COR-L47 (cell line): ENCODE measurements at places on chromosomes 11 and 22.

- no peak for DNase-seq
These were observed 32.8 kb upstream of the CTTN start for GRCh38 chr11:70365544-70365927.

DNA sequence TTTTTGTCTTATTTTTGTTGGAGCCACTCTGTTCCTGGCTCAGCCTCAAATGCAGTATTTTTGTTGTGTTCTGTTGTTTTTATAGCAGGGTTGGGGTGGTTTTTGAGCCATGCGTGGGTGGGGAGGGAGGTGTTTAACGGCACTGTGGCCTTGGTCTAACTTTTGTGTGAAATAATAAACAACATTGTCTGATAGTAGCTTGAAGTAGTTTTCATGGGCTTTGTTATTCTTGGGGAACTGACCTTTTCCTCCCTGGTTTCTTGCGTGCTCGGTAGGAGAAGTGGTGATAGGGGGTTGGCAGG is 6.0 kb upstream of the MCM5 start:
- no peak for DNase-seq

- no peak for DNase-seq
These were observed 143.3 kb upstream of the MTNR1B start for GRCh38 chr11:92826136-92826535.

GRCh38 chr22:36771356-36772063 is 4.4 kb downstream of the IFT27 start:
- no peak for DNase-seq

DNA sequence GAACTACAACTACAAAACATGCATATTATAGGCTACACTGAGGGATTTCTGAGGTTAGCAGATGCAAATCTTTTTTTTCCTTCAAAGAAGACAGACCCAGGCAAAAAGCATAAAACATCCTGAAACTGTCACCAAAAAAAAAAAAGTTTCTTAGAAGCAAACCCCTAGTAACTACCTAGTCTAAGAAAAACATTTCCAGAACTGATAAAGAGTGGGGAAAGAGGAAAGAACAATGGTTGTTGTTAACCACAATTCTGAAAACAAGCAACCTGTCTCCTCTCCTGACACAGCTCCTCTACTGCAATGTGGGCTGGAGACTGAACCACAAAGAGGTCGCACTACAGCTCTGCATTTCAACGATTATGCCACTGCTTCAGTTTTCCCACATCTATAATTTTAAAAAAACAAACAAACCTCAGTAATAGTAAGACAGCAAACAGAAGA is 15.0 kb downstream of the DENND5A start:
- DNase-seq: no peak

GRCh38 chr11:117686711-117687110 is 110.3 kb downstream of the DSCAML1 start:
- DNase-seq: no peak

- DNase-seq: no peak
These were observed 93.5 kb downstream of the GRAMD1B start for GRCh38 chr11:123523539-123523938.

- peak; percentile 91 for DNase-seq
These were observed at the start of gene SPECC1L for GRCh38 chr22:24270556-24271385. TSS of gene SPECC1L (plus strand) at chr22:24270831. CDS start at chr22:24302232, 31,401 bp downstream.

GRCh38 chr11:60872961-60873524 is 5.7 kb downstream of the ZP1 start:
- DNase-seq: no peak

GRCh38 chr11:1260023-1260501 is 37.2 kb downstream of the MUC5B start:
- no peak for DNase-seq

GRCh38 chr11:92251980-92252379 is 27.4 kb downstream of the FAT3 start:
- DNase-seq: no peak

DNA sequence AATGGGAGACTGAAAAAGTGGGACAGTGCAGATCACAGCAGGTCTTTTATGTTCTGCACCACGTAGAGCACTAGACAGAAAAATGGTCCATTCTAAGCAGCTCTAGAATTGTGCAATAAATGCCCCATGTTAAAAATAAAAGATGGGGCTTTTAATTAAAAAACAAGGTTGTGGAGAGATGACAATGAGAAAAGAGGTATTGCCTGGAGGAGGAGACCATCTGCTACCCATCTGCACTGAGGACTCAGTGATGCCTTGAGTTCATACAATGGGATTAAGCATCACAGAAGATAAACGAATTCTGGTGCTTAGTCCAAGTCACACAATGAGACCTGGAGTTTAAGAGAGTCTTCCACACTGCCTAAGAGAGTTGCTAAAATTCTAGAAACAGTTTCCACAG is 73.6 kb downstream of the PAK1 start:
- DNase-seq: no peak

DNA sequence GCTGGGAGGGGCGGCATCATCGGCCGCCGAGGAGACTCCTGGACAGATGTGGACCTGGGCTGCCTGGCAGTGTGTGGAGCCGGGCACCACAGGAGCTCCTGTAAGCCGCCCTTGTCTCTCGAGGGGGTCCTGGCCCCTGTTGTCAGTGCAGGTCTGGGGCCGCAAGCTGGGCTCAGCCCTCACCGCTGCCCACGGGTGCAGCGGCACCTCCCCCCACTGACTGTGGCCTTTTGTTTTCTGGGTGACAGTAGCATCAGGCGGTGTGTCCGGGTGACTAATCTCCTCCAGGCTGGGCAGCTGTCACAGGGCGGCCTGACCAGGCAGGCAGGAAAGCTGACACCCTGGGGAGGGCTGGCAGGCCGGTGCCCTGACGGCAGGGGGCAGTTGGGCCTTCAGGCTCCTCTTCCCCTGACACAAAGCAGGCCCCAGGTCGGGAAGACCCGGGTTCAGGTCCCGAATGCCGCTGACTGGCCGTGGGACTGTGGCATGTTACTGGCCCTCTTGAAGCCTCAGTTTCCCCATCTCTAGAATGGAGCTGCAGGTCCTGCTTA is 16.3 kb downstream of the DGKZ start:
- peak; percentile 28 for DNase-seq

DNA sequence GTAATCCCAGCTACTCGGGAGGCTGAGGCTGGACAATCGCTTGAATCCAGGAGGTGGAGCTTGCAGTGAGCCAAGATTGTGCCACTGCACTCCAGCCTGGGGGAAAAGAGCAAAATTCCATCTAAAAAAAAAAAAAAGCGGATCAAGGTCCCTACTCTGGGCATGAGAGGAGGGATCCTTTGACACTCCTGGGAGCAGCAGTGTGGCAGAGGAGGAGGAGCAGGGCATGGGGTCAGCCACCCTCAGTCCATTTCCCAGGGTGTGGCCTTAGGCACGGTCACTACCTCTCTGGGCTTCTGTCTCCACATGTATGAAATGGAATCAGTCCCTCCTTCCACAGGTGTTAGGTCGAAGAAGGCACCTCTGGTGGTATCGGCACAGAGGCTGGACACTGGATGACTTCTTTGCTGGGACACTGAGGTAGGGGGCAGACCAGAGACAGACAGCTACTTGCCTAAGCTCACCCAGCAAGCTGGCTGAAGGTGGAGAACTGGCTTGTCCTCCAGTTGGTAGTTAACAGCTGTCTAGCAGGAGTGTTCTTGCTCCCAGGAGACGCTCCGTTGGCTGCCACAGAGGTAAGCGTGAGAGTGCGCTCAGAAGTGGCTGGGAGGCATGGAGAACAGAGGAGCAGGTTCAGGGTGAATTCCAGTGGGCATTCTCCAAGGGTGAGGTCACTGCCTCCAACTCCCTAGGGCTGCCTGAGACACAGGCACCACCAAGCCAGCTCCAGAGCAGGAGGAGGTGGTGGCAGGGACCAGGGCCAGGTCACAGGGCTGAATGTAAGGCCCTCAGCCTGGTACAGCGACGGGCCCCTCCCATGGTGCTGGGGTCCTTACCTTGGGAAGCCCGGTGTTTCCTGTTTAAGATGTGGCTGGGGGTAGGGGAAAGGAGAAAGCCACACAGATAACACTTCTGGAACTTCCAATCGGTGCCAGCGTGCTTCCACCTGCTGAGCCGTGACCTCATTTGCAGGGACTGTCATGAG is 19.5 kb downstream of the TXN2 start:
- no peak for DNase-seq

GRCh38 chr11:128779036-128779435 is 85.2 kb downstream of the FLI1 start:
- no peak for DNase-seq

DNA sequence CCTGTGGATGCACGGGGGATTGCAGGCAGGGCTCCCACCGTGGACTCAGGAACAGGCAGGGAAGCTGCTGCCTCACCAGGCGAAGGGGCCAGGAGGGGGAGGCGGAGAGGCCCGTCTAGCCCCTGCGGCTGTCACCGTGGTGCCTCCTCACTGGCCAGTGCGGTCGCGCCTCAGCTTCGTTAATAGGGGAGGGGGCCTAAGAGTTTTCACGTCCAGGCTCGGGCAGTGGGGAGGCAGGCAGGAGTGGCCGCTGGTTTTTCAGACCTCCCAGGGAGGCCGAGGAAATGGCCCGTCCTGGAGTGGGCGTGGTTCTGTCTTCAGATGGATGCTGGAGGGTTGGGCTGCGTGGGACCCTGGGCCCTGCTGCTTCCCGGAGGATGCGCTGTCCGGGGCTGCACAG is 91.1 kb upstream of the B3GAT1 start:
- no peak for DNase-seq

DNA sequence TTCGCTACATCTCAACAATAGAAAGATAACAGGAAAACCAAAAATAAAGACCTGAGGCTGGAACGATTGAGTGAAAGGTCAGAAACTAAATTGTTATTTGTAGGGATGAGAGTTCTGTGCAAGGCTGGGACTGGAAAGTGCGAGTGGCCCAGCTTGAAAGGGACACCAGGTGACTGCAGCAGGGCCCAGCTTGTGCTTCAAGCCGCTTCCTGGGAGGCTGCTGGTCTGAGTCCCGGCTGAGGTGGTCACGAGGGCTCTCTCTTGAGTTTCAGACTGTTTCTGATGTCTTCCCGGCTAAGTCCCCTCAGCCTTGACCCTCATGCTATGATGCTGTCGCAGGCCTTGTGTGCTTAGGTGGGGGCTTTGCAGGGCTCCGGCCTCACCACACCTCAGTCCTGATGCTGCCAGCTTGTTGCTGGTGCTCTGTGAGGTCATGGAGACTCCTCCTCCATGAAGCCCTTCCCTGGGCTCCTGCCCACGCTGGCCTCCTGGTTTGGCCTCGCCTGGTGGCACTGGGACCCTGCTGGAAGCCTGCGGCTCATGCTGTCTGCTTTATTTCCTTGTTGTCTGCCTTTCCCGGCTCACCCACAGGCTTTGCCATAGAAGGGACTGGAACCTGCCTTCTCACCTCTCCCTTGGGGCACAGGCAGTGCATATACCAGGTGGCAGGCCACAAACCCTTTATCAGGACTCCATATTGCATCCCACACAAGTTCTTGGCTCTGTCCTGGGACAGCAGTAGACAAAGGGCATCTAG is 4.0 kb downstream of the BANF1 start:
- DNase-seq: no peak

DNA sequence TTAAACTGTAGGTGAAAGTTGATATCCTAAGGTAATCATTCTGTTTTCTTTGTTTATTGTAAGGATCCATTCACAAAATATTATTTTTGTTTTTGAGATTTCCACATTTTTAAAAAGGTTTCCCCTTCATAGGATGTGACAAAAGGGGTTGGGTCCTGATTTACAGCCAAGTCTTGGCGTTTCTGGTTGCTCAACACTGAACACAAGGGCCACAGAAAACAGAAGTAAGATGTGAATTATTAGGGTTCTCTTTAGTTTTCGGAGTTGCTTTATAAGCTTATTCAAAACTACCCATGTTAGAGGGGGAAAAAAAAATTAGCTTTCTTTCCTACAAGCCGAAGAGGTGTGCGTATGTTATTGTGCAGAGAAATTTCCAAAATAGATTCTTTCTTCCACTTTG is 30.0 kb upstream of the FLI1 start:
- DNase-seq: no peak

DNA sequence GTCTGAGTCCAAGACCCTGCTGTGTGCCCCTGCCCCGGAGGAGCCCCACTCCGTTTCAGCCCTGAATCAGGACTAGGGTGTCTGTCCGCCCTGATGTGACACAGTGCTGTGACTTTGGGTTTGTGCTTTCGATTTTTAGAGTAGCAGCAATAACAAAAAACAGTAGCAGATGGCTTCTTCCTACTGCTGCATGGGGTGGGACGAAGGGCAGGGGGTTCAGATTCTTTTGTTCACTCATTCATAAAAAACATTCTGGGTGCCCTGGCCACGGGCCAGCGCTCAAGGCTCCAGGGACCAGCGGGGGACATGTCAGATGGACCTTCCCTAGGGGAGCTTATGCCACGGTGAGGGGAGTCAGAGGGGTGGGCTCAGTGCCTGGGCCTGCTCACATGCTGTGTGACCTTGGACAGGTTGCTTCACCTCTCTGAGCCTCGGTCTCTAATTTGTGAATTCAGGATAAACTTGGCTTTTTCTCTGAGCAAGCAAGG is 24.6 kb upstream of the PRR5 start:
- DNase-seq: no peak

- DNase-seq: no peak
These were observed 71.1 kb upstream of the WNT7B start for GRCh38 chr22:46047841-46048595.

GRCh38 chr22:35634015-35634414 is 14.2 kb upstream of the APOL6 start:
- no peak for DNase-seq

- DNase-seq: no peak
These were observed 27.5 kb downstream of the REXO2 start for GRCh38 chr11:114466742-114467141.

GRCh38 chr11:92384802-92385201 is 160.2 kb downstream of the FAT3 start:
- no peak for DNase-seq

DNA sequence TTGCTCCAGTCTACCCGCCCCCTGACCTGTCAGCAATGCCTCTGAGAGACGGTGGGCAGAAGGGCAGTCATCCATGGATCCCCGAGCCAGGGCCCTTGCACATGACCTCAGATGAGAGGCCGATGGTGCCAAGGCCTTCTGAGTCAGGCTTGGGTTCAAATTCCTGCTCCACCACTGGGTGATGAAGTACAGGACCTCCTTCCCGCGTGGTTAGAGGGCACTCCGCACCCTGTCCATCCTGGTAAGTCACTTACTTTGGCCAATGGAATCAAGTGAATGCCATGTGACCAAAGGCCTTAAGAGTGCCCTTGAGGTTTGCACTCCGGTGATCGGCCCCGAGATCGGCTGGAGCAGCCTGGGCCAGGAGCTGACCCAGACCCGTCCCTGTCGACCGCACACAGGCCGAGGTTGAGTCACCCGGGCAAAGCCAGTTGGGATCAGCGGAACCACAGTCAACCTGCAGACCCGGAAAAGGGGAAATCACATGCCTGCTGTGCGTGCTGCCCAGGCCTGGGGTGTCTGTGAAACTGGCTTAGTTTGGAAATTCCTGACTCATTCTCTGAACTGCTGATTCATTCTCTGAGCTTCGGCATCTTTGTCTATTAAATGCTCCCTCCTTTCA is 48.9 kb downstream of the RTL6 start:
- DNase-seq: no peak
